ENCODE measurements at places on chromosomes 1 and 21. TPM values are rescaled to one million over a fixed set of nuclear protein-coding genes. Genes with fewer than 3 reads are reported as not detected.
A peak's percentile ranks its signal among the peaks of the same experiment; 100 is the strongest.

The HCRTR1 gene
- not detected for total RNA-seq

The PAQR6 gene
- 0.12 TPM for total RNA-seq

- DNase-seq = no peak
These were observed 64.7 kb upstream of the MACF1 start for GRCh38 chr1:39139723-39140360.

DNA sequence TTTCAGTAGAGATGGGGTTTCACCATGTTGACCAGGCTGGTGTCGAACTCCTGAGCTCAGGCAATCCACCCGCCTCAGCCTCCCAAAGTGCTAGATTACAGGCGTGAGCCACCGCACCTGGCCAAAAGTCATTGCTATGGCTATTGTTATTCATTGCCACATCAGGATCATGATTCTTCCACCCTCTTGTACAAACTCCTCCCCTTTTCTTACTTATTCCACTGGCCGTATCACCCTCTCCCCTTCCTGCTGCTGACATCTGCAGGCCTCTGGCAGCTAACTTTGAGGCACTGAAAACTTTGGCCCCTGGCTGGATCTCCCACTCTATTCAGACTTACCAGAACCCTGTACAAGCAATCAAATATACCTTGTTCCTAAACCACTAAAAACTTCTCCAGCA lies 10.9 kb downstream of the TMEM53 start:
- DNase-seq = no peak

- no peak for DNase-seq
These were observed 45.1 kb downstream of the BACE2 start for GRCh38 chr21:41213021-41213420.

- no peak for DNase-seq
These were observed 108.2 kb upstream of the SLC35F3 start for GRCh38 chr1:233796146-233796783.

DNA sequence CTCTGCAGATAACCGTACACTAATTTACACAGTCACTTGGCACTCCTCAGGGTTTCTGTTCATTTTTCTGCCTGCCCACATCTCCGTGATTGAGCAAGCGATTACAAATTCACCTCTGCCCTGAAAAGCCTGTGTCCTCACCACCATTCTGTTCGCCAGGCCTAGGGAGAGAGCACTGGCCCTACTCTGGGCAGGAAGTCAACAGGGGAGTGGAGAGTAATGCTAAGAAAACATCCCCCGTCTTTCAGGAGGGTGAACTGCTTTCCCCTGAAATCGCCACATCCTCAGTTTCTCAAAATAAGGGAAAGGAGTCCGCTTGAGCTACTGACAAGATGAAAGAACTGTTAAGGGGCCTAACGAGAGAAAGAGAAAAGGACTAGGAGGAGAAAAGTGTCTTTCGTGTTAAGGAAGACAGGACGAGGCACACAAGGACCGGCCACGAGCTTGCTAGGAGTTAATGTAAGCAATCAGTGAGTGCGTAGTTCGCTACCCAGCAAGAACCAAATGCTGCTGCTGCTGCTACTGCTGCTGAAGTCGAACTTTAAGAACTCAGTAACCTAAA lies 632 bp downstream of the PEX19 start:
- peak; percentile 45 for DNase-seq

The CAPN2 gene
- 247 TPM for total RNA-seq

- peak; percentile 27 for DNase-seq
These were observed 9.1 kb downstream of the ITGB2 start for GRCh38 chr21:44911384-44912157.

The INAVA gene
- 18.0 TPM for total RNA-seq

GRCh38 chr1:242535986-242536385 lies 11.5 kb upstream of the PLD5 start:
- no peak for DNase-seq

DNA sequence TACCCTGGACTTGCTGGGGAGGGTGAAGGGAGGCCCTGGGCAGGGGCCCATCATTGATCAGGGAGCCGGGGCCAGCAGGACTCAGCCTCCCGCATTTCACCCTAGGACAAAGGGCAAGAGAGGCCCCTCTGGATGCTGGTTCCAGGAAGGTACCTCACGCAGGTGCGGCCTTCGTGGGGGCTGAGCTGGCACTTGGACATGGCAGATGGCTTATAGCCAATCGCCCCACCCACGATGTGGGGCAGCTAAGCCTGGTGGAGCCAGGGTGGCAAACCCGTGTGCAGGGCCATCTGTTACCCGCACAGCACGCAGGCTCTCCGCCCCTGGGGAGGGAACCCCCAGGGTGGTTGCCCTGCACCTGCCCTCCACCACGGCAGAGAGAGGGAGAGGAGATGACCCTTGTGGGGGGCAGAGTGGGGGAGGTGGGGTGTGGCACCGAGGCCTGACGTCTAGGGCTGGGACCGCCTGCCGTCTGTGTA lies 2.5 kb downstream of the TFF3 start:
- DNase-seq = no peak

The RSRP1 gene
- 57.9 TPM for total RNA-seq

The PEAR1 gene
- total RNA-seq = not detected

The PGBD5 gene
- 0.10 TPM for total RNA-seq

DNA sequence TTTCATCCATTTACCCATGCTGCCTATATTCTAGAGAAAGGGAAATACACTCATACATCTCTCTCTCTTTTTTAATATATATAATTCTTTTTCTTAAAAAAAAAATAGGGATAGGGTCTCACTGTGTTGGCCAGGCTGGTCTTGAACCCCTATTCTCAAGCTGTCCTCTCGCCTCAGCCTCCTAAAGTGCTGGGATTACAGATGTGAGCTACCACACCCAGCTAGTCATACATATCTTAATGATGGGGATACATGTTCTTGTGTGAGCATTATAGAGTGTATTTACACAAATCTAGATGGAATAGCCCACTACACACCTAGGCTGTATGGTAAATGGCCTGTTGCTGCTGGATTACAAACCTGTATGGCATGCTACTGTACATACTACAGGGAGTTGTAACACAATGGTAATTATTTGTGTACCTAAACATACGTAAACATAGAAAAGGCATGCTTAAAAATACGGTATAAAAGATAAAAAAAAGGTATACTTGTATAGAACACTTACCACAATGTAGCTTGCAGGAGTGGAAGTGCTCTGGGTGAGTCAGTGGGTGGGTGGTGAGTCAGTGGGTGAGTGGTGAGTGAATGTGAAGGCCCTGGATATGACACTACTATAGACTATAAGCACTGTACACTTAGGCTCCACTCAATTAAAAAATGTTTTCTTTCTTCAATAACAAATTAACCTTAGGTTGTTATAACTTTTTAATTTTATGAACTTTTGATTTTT lies 72.9 kb downstream of the IVNS1ABP start:
- peak; percentile 80 for DNase-seq

The TRIM46 gene
- 2.3 TPM for total RNA-seq

GRCh38 chr21:24941316-24942185 lies 665.7 kb downstream of the MRPL39 start:
- peak; percentile 19 for DNase-seq

The PPOX gene
- 16.3 TPM for total RNA-seq

GRCh38 chr1:69109277-69109676 lies 458.4 kb upstream of the LRRC7 start:
- no peak for DNase-seq

- no peak for DNase-seq
These were observed 26.0 kb downstream of the RNASEL start for GRCh38 chr1:182563095-182563494.

The SPAG17 gene
- not detected for total RNA-seq

The TRIM45 gene
- 3.3 TPM for total RNA-seq

GRCh38 chr1:6703016-6703415 lies 1.4 kb upstream of the DNAJC11 start:
- peak; percentile 23 for DNase-seq

GRCh38 chr1:11180342-11180744 lies 8.8 kb upstream of the ANGPTL7 start:
- peak; percentile 94 for DNase-seq
